ENCODE measurements at places on chromosomes 4 and X.
A peak's percentile ranks its signal among the peaks of the same experiment; 100 is the strongest.

- no peak for DNase-seq
Measured at GRCh38 chrX:138877746-138878145, 166.2 kb upstream of the FGF13 start.

GRCh38 chrX:15525664-15526416 is 25.2 kb downstream of the BMX start:
- DNase-seq: no peak

GRCh38 chr4:16896881-16897750 is 1.3 kb downstream of the LDB2 start:
- DNase-seq: no peak

DNA sequence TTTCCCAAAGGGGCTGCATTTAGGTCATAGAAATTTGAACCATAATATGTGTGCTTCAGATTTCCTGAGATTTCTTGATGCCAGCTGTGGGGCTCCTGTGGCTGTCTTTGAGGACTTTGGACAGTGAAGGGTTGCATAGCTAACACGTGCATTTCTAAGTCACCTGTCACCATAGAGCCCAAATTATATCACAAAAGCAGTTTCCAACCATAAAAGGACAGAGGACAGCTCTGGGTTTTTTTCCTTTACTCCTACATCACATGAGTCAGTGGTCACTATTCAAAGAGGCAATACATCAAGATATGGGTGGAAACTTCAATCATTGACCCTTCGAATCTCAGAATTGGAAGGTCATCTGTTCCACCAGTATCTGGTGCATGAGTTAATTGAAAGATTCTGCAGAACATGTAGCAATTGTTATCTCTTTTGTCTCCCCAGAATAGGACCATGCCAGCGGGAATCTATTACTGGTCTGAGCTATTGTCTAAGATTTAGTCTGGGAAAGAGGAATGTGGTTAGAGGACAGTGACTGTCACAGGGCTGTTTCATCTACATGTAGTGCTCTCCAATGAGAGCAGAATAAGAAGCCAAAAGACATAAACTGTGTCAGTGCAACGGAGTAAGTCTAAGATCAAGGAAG is 133.5 kb downstream of the AASDH start:
- DNase-seq: no peak

DNA sequence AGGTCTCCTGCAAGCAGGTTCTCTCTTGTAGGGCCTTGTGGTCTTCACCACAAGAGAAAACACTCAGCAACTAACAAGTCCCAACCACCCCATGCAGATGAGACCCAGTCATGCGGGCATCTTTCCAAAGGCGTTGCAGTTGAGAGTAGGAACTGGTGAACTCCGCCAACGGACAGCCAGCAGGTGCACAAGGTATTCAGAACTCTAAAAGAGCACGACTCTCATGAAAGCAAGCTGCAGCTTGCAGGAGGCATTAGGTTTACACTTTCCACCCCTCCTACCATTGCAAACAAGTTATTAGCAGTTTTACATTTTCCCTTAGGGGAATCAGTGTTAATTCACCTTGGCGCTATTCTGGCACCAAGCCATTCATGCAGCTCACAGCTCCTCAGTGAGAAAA is 173.4 kb upstream of the KIT start:
- no peak for DNase-seq

DNA sequence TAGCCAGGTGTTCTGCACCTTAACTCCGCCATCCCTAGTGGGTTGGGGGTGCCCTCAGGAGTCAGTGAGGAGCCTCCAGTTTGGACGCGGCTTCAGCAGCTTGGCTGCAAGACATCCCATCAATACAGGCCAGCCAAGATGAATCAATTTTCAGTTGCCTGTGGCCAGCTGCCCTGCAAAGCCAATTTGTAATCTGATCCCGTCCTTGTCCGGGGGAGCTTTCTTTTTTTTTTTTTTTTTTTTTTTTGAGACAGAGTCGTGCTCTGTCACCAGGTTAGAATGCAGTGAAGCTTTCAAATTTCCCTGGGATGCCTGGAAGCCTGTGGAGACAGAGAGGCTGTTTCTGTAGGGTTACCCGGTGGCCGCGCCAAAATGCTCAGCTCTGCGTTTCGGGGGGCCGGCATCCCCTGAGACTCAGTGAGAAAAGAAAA is 192.5 kb downstream of the ASMT start:
- DNase-seq: no peak

DNA sequence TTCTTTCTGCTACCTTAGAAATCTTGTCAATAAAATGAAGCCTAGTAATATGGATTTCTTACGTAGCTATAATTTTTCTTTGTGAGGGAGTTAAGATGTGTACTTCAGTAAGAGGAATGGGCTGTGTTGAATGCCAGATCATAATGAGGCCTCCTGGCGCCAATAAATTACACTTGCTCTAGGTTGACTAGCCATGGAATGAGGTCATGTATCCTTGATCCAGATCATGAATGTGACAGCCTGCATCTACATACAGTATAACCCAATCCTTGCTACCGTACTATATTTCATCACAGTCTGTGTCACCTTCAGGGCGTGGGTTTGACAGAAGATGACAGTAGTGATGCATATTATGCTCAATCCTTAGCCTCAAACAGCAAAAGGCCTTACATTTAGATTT is 36.2 kb downstream of the NHS start:
- DNase-seq: no peak

DNA sequence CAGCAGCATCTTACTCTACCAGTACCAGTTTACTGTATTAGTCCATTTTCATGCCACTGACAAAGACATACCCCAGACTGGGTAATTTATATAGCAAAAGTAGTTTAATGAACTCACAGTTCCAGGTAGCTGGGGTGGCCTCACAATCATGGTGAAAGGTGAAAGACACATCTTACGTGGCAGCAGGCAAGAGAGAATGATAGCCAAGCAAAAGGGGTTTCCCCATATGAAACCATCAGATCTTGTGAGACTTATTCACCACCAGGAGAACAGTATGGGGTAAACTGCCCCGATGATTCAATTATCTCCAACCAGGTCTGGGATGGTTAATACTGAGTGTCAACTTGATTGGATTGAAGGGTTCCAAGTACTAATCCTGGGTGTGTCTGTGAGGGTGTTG is 69.3 kb downstream of the YIPF6 start:
- DNase-seq: no peak

DNA sequence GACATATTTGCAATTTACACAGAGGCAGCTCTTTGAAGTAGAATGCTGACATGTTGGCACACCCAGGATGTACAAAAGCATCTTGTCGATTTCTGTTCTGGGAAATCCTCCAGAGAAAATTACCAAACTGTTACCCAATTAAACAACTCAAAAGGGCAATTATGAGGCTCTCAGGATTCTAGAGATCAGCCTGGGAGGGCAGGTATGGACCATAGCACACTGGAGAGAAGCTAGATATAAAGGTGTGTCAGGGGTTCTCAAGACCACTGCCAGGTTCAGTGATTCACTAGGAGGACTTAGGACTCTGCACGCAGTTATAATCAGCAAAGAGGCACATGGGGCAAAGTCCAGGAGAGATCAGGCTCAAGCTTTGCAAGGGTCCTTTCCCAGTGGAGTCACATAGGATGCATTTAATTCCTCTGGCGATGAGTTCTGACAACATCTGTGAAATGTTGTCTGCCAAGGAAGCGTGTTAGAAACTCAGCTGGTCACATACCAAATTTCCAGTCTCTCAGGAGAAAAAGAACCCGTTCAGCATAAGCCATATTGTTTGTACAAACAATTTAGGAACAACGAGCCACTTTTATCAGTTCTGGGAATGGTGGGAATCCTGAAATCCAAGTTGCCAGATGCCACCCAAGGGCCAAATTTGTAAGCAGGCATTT is 100.8 kb downstream of the SYTL5 start:
- no peak for DNase-seq

GRCh38 chr4:80263541-80264351 is 2.7 kb upstream of the FGF5 start:
- DNase-seq: no peak

GRCh38 chr4:74632634-74633033 is 161.7 kb downstream of the BTC start:
- DNase-seq: peak; percentile 46

DNA sequence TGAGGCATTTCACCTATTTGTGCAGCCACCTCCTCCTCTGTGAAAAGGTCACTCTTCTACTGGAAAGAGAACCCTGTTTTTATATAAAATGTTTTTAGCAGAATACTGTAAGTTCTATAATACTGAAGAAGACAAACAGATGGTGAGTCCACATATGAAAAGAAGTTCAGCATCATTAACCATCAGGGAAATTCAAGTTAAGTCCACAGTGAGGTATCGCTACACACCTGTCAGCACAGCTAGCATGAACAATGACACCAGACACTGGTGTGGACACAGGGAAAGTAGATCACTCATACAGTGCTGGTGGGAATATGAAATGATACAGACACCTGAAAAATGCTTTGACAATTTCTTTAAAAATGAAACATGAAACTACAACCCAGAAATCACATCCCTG is 133.0 kb downstream of the MAD2L1 start:
- no peak for DNase-seq

GRCh38 chr4:9792381-9792780 is 10.9 kb downstream of the DRD5 start:
- no peak for DNase-seq

GRCh38 chrX:110420771-110421499 is 62.3 kb downstream of the RTL9 start:
- no peak for DNase-seq

DNA sequence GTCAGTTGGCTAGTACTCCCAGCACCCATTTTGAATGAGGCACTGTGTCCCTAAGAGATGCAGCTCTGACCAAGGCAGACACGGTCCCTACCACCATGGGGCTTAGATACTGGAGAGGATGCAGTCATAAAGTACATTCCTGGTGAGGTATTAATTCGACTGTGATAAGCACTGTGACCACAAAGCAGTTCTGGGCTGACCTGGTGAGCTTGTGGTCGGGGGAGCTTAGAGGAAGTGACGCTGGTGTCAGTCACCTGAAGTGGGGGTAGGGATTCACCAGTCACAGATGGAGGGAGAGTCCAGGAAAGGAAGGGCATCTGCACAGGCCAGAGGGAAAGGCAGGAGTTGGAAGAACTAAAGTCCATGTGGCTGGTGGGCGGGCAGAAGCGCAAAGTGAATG is 15.8 kb upstream of the CLTRN start:
- no peak for DNase-seq

DNA sequence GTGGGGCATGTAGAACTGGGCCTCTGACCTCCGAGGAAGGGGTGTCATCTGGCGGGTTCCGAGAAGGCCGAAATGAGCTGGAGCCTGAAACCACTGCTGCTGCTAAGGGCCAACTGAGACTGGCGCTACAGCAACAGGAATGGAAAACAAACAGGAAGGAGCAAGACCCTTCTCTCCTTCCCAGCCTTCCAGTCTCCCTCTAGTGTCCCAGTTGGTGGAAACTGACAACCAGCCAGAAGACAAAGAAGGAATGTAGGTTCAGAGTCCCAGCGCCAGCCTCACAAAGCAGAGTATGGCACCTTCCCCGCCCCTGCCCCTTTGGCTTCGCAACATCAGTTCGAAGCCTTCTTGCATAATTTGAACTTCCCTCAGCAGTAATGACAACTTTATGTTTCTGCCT is 24.4 kb upstream of the PDZD4 start:
- DNase-seq: no peak

GRCh38 chr4:94721310-94721709 is 36.4 kb upstream of the BMPR1B start:
- no peak for DNase-seq
